WTC11 (cell line): ENCODE measurements at places on chromosomes 13 and 19.

DNA sequence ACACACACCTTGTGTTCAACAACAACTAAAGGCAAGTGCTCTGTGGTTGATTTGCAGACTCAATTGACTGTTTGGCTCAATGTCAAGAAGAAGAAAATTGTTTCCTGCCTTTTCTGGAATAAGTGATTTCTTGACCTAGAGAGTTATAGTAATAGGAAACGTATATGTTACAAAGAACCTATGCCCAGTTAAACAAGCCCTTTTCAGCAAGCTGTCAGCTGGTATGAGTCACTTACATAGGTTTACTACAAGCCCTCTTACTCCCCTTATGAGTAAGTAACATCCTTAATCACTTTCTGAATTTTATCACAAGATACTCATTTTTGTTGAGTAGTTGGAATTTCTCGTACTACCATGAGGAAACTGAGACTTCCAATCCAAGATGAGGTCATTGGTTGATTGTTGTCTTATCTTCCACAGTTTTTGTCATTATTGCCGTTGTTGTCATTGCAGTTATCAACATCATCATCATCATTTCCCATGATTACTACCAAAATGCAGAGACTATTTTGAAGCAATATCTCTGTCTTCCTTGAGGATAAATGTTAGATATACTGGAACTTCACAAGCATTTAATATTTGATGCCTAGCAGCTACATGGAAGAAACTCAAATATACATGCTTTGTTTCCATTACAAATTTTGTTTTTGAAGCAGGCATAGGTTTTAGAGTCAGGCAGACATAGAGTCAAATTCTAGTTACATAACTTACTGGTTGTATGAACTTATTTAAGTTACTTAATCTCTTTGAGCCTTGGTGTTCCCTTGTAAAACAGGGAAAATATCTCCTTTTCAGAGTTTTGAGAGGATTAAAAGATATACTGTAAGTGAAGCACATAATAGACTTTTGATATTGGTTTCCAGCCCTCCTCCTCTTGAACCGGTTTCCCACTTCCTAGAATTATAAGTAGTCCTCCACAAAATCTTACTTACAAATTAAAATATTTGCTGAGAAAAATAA, 106.0 kb downstream of the RAP2A start:
- DNase-seq, result no peak

GRCh38 chr13:74229242-74229641, 95.0 kb upstream of the KLF12 start:
- DNase-seq, result no peak

- DNase-seq, result peak; percentile 62
These were observed at the start of gene SMAD9 for GRCh38 chr13:36919833-36920615. SMAD9 (minus strand) TSS chr13:36920238; CDS start chr13:36879689, 40,549 bp downstream.

DNA sequence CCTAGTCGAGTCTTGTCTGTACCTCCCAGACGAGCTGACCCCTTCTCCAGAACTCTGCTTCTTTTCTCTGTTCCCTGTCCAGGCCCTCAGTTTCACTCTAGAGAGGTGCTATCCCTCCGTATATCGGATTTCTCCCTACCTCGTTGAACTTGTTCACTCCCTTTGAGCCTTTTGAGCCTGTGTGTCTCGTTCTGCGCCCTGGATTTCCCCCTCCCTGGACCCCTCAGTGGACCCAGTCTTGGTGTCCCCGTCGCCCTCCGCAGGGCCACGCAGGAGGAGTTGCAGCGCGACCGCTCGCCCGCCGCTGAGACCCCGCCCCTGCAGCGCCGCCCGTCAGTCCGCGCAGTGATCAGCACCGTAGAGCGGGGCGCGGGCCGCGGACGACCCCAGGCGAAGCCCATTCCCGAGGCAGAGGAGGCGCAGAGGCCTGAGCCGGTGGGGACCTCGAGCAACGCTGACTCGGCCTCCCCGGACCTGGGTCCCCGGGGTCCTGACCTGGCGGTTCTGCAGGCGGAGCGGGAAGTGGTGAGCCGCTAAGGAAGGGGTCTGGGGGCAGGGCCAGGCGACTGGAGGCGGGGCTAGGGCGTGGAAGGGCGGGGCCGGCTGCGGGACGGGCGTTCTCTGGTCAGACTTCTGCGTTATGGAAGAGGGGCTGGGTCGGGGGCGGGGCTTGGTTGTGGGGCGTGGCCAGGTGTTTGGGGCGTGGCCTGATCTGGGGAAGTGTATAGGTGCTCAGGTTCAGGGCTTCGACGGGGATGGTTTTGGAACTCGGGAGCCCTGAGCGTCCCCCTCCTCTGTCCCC, 5.5 kb downstream of the EPS8L1 start:
- peak; percentile 98 for DNase-seq

- no peak for DNase-seq
These were observed 5.9 kb downstream of the IGLON5 start for GRCh38 chr19:51317376-51317775.

DNA sequence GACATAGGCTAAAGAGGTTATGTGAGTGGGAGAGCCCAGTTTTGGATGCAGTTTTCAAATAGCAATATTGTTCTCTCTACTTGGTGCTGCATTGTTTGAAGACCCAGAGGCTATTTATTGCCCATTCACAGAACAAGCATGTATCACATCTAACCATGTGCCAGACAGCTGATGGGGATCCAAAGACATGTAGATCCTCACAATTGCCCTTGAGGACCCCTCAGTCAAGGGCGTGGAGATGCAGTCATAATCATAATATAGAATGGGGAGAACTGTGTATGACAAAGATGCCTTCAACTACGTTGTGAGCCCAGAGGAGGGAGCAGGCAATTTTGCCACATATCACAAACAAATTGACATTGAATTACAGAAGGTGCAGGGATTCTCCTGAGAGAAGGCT, 70.5 kb downstream of the NHLRC3 start:
- DNase-seq, result no peak

- peak; percentile 36 for DNase-seq
These were observed 572 bp downstream of the SHISA2 start for GRCh38 chr13:26051231-26051656.

GRCh38 chr13:36520111-36520510, 87.8 kb downstream of the CCNA1 start:
- no peak for DNase-seq

GRCh38 chr19:49590971-49591730, at the start of gene PRR12:
PRR12 (plus strand) TSS chr19:49591182; CDS start chr19:49591655, 473 bp downstream.
- DNase-seq, result peak; percentile 52

- no peak for DNase-seq
These were observed 9.6 kb upstream of the ZC3H13 start for GRCh38 chr13:46062185-46062584.
